Right forelimb (tissue), 1 donor: ENCODE measurements at places on chromosomes 12 and 14.

DNA sequence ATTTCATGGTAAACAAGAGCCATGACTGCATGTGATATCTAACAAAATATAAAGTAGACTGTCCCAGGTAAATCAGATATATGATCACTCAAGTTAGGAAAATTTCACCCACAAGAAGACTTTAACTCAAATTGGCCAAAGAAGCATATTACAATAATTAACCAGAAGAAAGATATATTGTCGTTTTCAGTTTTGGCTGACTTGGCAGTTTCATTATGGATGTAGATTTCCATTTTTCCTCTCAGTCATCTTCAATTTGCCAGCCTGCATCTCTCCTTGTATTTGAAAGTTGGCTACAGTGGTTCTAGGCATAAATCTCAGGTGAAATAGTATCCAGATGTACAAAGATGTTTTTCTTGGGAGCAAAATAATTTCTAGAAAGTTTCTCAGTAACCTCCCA is 761.6 kb downstream of the LRFN5 start:
- DNase-seq: no peak

DNA sequence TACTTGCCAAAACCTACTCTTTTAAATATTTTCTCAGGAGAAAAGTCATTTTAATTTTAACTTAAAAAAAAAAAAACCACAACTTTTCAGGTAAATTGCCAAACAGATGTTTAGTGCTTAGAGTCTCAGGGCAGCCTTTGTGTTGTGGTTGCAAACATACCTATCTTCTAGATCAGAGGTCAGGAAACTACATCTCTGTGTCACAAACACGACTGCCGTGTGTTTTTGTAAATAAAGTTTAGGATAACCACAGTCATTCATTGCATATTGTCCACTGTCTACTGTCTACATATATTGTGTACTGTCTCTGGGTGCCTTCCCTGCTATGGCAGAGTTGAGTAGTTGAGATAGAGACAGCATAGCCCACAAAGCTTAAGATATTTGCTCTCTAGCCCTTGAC is 48.9 kb downstream of the DYRK2 start:
- DNase-seq: no peak

DNA sequence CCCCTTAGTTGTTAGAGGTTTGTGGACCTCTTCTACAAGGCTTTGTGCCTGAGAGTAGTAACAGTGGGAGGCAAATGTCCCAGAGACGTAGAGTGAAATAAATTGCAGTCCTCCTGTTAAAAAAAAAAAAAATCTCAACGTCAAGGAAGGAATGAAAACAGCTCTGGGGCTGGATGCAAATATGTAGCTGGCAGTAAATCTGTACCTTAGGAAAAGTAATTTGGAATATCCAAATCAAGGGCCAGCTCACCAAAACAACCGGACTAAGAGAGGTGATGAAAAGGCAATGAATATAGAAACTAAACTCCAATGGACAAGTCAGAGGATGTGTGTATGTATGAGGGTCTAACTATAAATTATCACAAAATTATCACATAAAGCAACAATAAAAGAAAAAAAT is 27.0 kb downstream of the SINHCAF start:
- no peak for DNase-seq

- DNase-seq: no peak
Observed at GRCh38 chr12:111091051-111091450, 170.7 kb upstream of the MYL2 start.

DNA sequence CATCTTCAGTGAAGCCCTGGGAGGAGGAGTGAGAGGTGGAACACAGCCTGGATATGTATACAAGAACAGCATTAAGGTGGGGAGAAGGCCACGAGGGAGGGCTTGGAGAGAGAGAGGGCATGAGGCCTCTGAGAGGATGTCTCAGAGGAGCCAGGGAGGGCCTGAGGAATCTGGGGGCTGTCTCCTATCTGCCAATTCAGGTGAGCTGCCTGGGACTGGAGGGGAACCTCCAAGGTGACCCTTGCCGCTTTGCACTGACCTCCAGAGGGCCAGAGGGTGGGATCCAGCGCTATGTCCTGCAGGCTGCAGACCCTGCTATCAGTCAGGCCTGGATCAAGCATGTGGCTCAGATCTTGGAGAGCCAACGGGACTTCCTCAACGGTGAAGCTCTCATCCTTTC is 4.4 kb downstream of the ARHGEF25 start:
- DNase-seq: no peak

DNA sequence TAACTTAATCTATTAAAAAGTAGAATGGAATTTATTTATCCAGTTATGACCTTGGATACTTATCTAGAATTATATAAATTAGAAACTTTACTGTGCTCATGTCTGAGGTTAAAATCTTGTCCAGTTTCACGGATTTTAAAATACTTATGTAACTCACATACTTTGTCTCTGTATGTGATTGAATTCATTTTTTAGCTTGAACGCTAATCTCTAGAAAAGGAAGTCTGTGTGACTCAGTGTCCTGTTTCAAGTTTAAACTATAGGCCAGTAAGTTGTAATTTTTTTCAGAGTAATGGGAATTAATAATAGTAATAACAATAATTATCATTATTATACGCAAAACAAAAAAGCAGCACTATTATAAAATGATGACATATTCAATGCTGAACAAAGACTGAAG is 168.6 kb downstream of the CPNE8 start:
- no peak for DNase-seq

DNA sequence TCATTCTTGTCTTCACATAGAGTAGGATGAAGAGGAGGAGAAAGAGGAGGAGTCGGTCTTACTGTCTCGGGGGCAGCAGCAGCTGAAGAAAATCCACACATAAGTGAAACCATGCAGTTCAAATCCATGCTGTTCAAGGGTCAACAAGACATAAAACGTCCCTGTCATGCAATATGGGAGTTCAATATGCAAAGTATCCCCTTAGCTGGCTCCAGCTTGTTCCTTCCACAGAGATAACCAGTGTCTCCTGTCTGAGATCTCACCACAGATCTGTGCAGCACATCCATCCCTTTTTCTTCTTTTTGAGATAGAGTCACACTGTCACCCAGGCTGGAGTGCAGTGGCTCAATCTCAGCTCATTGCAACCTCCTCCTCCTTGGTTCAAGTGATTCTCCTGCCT is 357.5 kb downstream of the GALC start:
- no peak for DNase-seq

DNA sequence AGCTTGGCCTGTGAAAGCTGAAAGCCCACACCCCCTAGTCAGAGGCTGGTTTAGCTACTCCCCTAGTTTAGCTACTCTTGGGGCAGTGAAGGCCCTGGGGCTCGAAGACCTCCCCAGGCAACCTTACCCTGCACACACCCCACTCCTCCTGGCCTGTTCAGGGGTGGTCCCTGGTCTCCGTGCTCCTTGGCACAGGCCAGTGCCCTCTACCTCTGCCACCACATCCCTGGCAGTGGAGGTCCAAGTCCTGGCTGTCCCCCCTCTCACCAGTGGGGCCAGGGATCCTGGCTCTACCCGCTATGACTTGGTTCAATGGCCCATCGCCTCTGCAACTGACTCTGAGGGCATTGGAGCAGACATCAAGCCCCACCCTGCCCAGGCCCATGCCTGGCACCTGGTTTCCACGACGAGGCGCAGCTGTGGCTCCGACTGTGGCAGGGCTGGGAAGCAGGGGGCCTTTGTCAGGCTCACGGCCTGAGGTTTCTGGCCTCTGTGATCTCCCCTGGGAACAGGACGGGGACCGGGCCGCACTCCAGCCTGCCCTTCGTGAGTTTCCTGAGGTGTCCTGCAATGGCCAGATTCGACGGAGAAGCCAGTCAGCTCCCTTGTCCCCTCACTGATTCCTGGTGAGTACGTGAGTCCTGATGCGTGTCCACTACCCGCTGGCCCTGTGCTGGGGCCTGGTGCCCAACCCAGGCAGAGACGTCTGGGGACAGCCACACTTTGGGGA is 5.7 kb downstream of the TMEM121 start:
- DNase-seq: no peak

DNA sequence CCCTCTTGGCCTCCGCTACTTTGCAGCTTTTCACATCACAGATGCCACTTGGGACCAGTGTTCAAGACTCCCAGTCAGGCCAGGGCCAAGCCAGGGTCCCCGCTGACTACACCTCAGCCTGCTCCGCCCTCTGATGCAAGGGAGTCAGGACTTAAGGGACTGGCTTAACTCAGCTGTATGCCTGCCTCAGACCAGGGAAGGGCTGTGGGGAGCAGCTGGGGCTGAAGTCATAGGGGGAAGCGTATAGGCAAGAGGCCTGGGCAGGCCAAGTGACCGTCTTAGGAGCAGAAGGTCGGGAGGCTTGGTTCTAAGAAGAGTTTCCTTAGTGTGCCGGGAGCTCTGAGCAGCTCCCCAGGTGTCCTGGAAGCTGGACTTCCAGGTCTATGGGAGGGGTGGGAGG is 21.9 kb downstream of the KDM2B start:
- no peak for DNase-seq

DNA sequence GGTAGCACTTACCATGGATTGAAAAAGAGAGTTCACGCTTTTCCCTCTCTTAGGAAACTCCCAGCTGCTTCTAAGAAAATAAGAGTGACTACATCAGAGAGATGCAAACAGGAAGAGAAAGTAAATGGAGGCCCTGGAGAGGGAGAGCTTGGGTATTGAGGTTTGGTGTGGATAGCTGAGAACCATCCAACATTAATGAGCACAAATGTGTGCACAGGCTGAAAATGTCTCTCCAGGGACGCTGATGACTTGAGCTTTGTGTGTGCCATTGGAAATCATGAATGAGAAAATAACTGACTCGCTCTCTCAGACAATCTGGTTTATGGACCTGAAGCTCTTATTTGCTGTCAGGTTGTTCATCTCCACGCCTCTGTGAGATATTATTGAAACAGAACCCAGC is 318.8 kb downstream of the NRXN3 start:
- no peak for DNase-seq

- no peak for DNase-seq
Observed at GRCh38 chr12:109818905-109819500, 14.2 kb downstream of the TRPV4 start.

- peak; percentile 43 for DNase-seq
Observed at GRCh38 chr12:6963016-6963731, 7.3 kb downstream of the PHB2 start.

DNA sequence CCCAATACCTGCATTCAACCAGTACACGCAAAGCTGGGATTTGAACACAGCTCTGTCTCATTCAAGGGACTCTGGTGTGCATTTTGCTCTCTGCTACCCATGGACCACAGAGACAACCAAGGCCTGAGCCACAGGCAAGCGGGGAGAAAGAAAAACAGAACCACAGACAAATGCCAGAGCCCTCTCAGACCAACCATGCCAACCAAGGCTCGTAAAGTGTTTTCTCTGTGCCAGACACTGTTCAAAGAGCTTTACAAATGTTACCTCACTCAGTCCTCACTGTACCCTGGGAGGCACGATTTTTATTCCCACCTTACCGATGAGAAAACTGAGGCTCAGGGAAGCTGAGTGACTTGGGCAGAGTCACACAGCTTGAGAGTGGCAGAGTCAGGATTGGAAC is 32.4 kb upstream of the EML1 start:
- no peak for DNase-seq

DNA sequence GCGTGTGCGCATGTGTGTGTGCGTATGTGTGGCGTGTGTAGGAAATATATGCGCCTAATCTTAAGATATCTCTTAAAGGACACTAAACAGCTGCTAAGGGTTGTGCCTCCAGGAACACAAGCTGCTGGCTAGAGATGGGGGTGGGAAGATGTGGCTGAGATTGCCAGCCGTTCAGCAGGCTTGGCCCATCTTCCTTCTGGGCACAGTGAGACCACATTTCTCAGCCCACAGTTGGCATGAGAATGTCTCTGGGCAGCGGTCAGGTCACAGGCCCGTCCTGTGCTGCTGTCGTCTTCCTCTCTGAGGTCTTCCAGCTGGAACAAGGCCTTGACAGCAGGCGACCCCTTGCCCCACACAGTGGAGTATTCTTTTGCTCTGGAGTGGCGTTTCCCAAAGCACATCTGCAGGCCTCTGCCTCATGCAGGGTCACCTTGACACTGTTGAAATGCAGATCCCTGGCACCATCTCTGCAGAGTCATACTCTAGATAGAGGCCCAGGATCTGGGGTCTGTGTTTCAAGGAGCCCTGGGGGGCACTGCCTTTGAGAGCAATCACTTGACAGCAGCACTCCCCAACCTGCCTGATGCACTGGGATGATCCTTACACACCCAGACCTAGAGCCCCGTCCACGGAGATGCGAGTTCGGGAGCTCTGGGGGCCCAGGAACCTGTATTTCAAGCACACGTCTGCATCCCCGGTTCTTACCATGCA is 335.5 kb upstream of the SFSWAP start:
- no peak for DNase-seq

GRCh38 chr12:30450872-30451271 is 244.8 kb downstream of the IPO8 start:
- no peak for DNase-seq

GRCh38 chr12:40253936-40254335 is 29.1 kb downstream of the LRRK2 start:
- no peak for DNase-seq

GRCh38 chr12:66035288-66035966 is 95.1 kb downstream of the LLPH start:
- no peak for DNase-seq

DNA sequence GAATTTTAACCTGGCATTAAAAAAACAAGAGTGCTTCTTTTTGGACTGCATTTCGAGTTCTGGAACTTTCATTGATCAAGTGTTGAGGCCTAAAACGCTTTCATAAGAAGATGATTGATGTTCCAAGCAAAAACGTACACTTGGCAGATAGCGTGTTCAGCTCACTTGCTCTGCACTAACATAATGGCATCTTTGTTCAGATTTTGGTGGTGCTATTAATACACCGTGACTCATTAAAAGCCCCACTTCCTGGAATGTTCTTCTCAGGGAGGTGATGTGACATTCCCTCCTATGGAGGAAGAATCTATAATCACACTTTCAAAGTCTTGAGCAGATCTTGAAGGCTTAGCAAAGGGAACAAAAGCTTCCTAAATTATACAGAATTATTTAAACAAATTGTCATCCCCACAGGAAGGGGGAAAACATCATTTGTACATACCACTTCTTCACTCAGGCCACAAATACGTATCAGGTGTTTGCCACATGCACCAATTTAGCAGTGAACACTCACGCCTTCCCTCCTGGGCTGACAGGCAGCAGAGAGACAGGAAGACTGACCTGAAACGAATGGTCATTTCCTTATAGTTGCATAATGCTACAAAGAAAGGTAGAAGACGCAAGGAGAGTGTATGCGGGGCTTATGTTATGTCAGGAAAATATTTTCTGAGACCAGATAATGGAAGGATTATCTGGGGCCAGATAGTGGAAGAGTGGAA is 15.4 kb downstream of the HSP90AA1 start:
- no peak for DNase-seq

DNA sequence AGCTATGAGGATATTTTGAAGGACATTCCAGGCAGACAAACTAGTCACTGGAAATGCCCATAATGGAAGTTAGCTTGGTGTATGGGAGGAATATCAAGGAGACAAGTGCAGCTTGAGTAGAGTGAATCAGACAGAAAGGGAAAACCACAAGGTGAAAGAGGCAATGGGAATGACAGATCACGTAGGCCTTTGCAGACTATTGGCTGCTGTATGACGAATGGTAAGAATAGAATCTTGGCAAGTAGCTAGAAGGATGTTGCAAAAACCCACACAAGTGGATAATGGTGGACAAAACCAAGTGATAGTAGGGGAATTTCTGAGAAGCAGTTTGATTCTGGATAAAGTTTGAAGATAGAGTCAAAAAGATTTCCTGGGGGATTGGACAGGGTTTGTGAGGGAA is 196.9 kb upstream of the NOVA1 start:
- no peak for DNase-seq
